ENCODE measurements at places on chromosomes 4 and X. TPM values are rescaled to one million over a fixed set of nuclear protein-coding genes. Genes with fewer than 3 reads are reported as not detected.

The XIAP gene
- 41.7 TPM for polyA plus RNA-seq

The DUX4 gene
- not detected for polyA plus RNA-seq

The PNMA5 gene
- polyA plus RNA-seq = 0.33 TPM

The VEGFC gene
- polyA plus RNA-seq = 17.1 TPM

The SPARCL1 gene
- polyA plus RNA-seq = 9.2 TPM

The GRK4 gene
- 14.0 TPM for polyA plus RNA-seq

The PPBP gene
- polyA plus RNA-seq = 14.8 TPM

The UCHL1 gene
- 99.9 TPM for polyA plus RNA-seq

The F11 gene
- polyA plus RNA-seq = 5.3 TPM

The PHEX gene
- 0.38 TPM for polyA plus RNA-seq
